NB4 (cell line): ENCODE measurements at places on chromosomes 13 and 19.

- DNase-seq, result no peak
Observed at GRCh38 chr19:35207391-35207871, 21.1 kb downstream of the FAM187B start.

DNA sequence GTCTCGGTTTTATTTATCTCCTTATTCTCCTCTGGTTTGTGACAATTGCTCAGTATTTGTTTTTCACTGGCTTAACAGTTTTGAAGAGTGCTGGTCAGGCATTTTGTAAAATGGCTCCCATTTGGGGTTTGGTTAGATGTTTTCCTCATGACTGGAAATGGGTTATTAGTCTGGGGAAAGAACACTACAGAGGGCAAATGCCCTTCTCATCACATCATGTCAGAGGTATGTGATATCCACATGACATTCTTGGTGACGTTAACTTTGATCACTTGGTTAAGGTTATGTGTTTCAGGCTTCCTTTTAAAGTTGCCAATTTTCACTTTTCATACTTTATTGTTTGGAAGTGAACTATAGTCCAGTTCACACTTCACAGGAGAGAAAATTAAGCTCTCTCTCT is 74.8 kb upstream of the KLHL1 start:
- DNase-seq, result no peak

DNA sequence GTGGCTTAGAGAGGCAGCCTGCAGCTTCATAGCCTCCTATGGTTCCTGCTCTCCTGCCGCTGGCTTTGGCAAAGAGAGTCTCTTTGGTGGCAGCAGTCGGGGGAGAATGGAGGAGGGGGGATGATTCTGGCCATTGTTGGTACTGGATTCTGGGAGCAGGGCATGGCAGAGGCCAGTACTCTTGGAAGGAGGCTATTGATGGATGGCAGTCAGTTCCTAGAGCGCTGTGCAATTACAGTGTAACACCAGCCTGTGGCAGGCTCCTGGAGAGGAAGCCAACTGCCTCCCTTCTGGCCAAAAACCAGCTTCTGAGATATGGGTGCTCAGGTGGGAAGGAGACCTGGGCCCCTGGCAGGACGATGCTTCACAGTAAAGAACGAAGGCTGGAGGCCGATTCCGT is 47.9 kb upstream of the TMTC4 start:
- DNase-seq, result no peak

DNA sequence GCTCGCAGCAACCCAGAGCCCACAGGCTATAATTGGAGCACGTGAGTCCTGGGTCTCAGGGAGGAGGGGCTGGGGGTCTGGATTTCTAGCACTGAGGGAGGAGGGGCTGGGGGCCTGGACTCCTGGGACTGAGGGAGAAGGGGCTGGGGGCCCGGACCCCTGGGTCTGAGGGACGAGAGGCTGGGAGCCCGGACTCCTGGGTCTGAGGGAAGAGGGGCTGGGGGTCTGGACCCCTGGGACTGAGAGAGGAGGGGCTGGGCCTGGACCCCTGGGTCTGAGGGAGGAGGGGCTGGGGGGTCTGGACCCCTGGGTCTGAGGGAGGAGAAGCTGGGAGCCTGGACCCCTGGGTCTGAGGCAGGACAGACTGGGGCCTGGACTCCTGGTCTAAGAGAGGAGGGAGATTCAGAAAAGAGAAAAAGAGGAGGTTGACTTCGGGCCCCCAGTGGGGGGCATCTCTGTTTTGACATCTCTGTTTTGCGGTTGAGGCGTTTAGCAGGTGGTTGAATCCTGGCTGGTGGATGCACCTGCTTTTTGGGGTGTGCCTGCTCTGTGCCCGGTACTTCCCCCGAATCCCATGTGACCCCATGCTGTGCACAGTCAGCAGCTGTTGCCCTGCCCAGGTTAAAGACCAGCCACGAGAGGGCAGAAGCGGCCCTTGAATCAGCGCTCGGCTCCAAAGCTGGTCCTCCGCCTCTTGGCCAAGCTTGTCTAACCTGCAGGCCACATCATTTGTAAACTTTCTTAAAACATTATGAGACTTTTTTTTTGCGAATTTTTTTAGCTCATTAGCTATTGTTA is 10.5 kb downstream of the PVR start:
- peak; percentile 32 for DNase-seq

DNA sequence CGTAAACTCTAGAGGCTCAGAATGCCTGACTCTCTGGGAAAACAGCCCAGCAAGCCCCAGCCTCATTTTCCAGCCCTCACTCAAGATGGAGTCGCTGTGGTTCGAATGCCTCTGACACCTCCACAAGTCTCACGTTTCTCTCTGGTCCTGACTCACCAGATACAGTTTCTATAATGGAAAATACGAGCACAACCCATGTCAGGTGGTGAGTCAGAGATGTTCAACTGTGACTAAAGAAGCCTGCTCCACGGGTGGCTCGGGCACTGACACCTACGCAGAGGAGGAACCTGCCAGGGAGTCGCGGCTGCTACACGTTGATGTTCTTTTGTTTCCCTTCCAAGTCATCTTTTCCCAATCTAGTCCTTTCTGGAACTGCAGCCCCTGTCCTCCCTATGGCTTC is 87.1 kb upstream of the STK24 start:
- DNase-seq, result no peak

DNA sequence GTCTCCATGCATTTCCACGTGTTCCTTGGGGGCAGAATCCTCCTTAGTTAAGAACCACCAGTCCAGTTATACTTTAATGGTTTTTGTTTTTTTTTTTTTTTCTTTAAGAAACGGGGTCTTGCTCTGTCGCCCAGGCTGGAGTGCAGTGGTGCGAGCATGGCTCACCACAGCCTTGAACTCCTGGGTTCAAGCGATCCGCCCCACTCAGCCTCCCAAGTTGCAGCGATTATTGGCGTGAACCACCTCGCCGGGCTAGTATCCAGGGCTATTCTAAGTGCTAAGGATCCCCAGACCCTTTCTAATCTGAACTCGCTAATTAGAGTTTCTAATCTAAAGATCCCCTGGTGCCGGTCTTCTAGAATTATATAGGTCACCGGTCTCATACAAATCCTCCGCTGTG is 9.6 kb downstream of the ABHD8 start:
- DNase-seq, result no peak

DNA sequence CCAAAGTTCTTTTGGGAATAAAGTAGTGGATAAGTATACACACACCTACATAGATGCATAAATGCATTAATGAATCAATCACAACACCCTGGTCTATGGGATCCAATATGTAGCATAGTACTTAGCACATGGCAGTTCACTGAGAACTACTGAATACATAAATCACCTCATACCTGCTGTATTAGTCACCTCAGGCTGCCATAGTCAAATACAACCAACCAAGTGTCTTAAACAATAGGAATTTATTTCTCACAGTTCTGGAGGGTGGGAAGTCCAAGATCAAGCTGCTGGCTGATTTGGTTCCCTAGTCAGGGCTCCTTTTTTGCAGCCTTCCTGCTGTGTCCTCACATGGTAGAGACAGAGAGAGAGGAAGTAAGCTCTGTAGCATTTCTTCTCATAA is 228.2 kb downstream of the NHLRC3 start:
- no peak for DNase-seq

- DNase-seq, result no peak
Observed at GRCh38 chr19:42985588-42985987, 40.7 kb downstream of the PSG11 start.

- no peak for DNase-seq
Observed at GRCh38 chr19:33197591-33198000, 3.5 kb downstream of the LRP3 start.

DNA sequence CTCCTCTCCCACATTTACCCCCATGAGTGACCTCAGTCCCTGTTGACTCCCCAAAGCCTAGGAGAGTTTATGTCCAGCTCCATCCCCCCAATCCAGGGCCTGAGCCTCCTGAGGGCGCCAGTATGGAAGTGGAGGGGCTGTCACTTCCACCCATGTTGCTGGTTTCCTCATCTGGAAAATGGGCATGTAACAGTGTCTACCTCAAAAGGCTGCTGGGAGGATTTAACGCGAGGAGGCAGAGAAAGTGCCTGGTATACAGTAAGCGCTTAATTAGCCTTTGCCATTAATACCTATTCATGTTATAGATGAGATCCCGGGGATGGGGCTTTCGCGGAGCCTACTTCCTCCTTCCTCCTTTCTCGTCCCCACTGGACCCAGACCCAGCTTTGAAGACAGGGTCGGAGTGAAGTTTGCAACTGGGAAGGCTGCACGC is 476 bp downstream of the TYK2 start:
- DNase-seq, result no peak

GRCh38 chr13:51451134-51451466 is 1.7 kb downstream of the INTS6 start:
- no peak for DNase-seq

DNA sequence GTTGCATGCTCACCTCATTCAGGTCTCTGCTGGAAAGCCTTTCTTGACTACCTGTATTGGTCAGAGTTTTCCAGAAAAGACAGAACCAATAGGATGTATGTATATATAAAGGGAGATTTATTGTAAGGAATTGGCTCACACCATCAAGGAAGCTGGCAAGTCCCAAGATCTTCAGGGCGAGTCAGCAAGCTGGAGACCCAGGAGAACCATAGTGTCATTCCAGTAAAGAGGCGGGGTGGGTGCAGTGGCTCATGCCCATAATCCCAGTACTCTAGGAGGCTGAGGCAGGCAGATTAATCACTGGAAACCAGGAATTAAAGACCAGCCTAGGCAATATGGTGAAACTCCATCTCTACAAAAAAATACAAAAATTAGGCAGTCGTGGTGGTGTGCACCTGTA is 30.4 kb upstream of the FARP1 start:
- no peak for DNase-seq

GRCh38 chr13:31409678-31410356 is 210.0 kb downstream of the B3GLCT start:
- DNase-seq, result no peak

- no peak for DNase-seq
Observed at GRCh38 chr13:89082623-89083022, 1411.5 kb downstream of the SLITRK5 start.

DNA sequence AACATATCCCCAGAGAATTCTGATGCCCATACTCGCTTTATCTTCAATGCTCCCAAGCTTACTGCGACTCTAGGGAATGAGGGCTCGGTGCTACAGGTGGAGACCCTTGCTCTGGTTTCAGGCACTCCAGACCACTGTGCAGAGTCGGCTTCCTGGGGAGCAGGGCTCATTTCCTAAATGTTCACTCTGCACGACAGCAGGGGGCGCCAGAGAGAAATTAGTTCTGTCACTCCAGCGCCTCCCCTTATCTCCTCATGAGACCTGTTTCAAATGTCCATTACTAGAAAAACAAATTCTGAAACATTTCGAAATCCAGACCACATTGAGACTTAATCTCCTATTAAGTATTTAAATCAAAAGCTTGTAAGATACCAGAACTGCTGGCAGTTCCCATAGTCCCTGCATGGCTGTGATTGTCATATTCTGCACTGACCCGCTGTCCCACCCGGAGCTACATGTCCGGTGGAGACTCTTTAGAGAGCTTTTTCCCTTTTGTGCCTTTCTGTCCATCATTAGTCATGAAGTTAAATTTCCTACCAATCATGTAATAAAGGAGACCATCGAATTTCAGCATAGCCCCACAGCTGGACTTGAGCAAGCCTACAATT is 22.4 kb downstream of the EPSTI1 start:
- peak; percentile 78 for DNase-seq

GRCh38 chr13:28574617-28575142 is 79.8 kb upstream of the FLT1 start:
- peak; percentile 72 for DNase-seq

DNA sequence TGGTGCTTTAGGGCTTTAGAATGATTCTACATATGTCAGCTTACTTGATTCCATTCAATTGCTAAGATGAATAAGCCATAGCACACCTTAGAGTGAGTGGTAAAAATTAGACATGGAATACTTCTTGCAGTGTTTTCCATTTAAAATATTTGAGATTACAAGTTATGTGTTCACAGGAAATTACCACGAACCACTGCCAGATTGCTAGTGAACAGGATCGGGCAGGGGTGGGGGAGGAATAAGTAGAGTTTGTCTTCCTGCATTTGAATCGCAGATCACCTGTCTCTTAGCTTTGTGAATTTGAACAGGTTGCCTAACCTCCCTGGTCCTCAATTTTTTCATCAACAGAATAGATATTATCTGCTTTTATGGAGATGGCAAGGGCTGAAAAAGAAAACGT is 124.6 kb downstream of the GGACT start:
- no peak for DNase-seq

DNA sequence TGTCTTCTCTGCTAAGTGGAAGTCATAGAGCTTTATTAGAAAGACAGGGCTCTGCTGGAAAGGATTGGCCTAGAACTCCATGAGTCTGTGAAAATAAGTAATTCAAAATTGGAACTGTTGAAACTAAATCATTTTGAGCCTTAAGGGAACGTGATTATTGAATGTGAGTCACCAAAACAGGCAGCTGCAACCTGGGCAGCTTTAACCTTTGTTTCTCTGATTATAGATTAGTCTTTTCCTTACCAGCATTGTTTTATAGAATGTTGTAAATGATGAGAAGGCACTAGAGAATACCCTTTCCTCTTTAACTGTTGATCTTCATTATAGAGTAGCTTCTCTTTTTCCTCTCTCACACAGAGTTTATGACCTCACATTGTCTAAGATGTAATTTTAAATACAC is 638.8 kb upstream of the SLITRK6 start:
- no peak for DNase-seq

DNA sequence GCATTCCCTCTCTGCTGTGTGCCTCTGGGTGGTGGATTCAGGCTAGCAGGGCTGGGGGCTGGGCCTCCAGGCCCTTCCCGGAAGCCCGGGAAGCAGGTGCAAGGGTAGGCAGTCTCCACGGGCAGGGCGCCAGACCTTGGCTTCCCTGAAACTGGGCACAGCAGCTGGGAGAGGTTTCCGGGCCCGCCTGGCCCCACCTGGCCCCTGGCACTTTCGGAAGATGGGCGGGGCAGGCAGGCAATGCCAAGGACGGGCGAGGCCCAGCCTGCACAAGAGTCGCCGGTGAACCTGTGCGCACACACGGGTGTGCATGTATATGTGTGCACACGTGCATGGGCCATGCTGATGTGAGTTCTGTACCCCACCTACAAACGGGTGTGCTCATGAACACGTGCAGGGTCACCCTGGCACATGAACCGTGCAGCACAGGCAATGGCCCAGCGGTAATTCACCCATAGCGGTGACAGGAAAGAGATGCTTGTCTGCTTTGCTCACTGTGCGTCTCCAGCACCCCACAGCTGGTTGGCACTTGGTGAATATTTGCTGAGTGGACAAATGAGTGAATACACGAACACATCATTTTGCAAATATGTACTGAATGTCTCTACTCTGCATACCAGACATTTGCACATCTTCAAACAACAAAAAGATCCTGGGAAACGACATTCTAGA is 15.3 kb downstream of the GADD45B start:
- DNase-seq, result no peak

GRCh38 chr19:39582891-39583625 is 19.3 kb upstream of the LGALS13 start:
- no peak for DNase-seq

DNA sequence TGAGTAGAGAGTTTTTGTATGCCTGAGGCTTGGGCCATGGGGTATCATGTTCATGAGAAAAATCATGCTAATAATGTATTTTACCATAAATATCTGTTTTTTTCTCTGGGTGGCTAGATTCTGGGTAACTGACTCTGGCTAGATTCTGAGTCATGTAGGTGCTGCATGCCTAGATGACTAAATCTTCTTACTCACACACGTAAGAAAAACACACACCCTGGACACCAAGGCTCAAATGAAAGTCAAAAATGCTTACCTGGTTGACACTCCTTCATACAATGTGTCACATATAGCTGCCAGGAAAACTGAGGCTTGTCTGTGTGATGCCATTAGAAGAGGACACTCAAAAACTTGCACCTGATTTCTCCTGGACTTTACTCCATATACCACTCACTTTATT is 597.4 kb upstream of the SLITRK1 start:
- DNase-seq, result no peak
